ENCODE measurements at places on chromosomes 1 and 21. TPM values are rescaled to one million over a fixed set of nuclear protein-coding genes. Genes with fewer than 3 reads are reported as not detected.

The MX2 gene
- 85.8 TPM for total RNA-seq

The DCDC2B gene
- total RNA-seq = not detected

- H3K36me3 ChIP-seq = no peaks in the 10 kb centered on the region
- no peak for DNase-seq
- peaks cover under 1% of the 10 kb centered on the region for H3K4me1 ChIP-seq
- no peaks in the 10 kb centered on the region for H3K27me3 ChIP-seq
- H3K4me3 ChIP-seq = no peak overlapping the region
These were observed 183.2 kb upstream of the HMCN1 start for GRCh38 chr1:185551008-185551407.

DNA sequence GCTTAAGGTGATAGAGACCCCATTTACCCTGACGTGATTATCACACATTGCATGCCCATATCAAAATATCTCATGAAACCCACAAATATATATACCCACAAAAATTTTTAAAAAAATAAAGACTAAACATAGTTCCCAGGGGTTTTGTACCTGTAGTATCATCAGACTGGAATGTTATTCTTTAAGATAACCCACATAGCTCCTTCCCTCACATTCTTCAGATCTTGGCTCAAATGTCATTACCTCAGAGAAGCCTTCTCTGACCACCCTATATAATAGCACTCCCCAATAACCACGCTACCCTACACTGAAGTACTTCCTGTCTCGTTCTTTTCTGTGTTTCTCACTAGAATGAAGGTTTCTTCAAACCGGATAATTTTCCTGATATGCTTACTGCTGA lies 138.3 kb upstream of the SNX7 start:
- H3K27ac ChIP-seq = no peak overlapping the region
- no peak overlapping the region for H3K4me3 ChIP-seq
- H3K27me3 ChIP-seq = no peaks in the 10 kb centered on the region
- no peaks in the 10 kb centered on the region for H3K36me3 ChIP-seq

DNA sequence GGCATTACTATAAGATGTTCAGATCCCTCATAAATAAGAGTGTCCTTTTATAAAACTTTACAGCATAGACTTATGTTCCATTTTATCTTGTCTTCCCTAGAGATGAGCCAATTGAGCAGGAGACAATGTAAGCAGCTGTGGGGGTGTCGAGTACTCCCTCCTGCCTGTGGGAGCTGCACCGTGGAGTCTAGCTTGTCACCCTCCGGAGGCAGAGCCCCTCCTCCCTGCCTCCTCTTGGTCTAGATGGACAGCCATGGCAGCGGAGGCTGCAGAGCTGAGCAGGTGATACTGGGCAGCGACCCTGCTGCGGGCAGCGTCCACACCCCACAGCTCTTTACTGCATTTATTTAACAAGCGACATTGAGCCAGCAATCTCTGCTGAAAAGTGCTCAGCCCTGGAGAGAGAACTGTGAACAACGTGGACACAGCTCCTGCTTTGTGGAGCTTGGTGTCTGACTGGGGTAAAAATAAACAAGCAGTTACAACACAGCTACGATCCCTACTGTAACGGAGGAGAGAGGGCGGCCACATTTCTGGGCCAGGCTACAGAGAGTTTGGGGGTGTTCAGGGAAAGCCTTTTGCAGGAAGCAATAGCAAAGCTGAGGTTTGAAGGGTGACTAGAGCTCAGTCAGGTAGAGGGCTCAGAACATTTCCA lies 12.8 kb upstream of the KIF21B start:
- H3K27me3 ChIP-seq = no peaks in the 10 kb centered on the region
- H3K4me1 ChIP-seq = no peaks in the 10 kb centered on the region
- H3K4me3 ChIP-seq = no peak overlapping the region
- no peak for DNase-seq

GRCh38 chr1:245800901-245801605 lies 646.3 kb downstream of the KIF26B start:
- no peak for DNase-seq
- no peaks in the 10 kb centered on the region for H3K36me3 ChIP-seq
- H3K27ac ChIP-seq = no peak overlapping the region
- H3K4me1 ChIP-seq = no peaks in the 10 kb centered on the region
- no peak overlapping the region for H3K4me3 ChIP-seq

The CCDC181 gene
- 0.73 TPM for total RNA-seq

GRCh38 chr1:178052650-178053461 lies 41.0 kb upstream of the RASAL2 start:
- H3K4me1 ChIP-seq = peaks cover 28% of the 10 kb centered on the region
- H3K27ac ChIP-seq = no peak overlapping the region
- no peaks in the 10 kb centered on the region for H3K27me3 ChIP-seq
- H3K36me3 ChIP-seq = no peaks in the 10 kb centered on the region
- no peak overlapping the region for H3K4me3 ChIP-seq

The ANKRD35 gene
- total RNA-seq = 1.2 TPM

GRCh38 chr1:76268341-76268740 lies 193.8 kb downstream of the ST6GALNAC3 start:
- H3K4me1 ChIP-seq = peaks cover 5% of the 10 kb centered on the region
- no peaks in the 10 kb centered on the region for H3K27me3 ChIP-seq
- no peaks in the 10 kb centered on the region for H3K36me3 ChIP-seq
- DNase-seq = no peak
- no peak overlapping the region for H3K27ac ChIP-seq
